ENCODE measurements at places on chromosomes 5 and 9.

GRCh38 chr5:54736003-54736797, 218.6 kb downstream of the SNX18 start:
- DNase-seq = no peak

DNA sequence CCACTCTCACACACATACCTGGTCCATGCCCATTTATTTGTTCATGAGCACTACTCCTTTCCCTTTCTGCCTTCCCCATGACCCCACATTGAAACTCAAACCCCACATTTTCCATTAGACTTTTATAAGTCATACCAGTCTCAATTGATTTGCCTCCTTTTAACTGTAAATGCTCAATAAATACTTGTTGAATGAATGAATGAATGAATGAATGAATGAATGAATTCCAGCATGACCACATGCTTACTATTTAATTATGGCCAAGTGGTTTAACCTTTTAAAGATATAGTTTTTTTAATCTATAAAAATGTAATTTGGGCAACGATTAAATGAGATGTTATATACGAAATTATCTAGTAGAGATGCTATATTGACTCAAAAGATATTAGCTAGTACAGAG, 54.1 kb upstream of the GRAMD2B start:
- DNase-seq = no peak

- no peak for DNase-seq
Measured at GRCh38 chr5:63961598-63962161, 565 bp downstream of the HTR1A start.

DNA sequence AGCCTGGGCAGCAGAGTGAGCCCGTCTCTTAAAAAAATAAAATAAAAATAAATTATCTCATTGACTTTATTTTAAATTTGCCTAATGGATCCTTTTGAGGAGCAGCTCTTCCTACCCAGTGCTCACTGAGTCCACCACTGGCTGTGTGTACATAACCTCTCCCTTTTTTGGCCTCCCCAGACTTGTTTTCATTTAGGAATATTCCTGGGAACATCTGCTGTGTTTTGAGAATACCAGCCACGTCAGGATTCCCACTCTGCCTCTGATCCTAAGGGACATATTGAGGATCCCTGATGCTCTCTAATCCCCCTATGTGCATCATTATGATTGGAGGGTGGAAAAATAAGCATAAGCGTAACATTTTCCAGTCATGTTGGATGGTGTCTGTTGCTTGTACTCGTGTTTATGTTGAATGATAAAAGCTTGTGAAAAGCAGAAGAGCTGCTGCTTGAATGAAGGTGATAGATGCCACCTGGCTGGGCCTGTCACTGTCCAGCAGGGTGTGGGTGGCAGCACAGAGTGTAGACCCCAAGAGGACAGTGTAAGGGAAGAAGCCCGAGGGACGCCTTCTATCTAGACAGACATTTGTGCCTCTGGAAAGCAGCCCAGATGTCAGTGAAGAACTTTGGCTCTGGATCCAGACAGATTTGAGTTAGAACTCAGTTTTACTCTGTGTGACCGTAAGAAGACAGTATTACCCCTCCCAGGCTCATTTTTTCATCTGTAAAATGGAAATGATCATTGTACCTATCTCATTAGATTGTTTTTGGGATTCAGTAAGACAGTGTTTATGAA, 15.4 kb downstream of the KCNN2 start:
- DNase-seq = no peak

- DNase-seq = no peak
Measured at GRCh38 chr9:33988219-33988890, 60.3 kb downstream of the UBAP2 start.

DNA sequence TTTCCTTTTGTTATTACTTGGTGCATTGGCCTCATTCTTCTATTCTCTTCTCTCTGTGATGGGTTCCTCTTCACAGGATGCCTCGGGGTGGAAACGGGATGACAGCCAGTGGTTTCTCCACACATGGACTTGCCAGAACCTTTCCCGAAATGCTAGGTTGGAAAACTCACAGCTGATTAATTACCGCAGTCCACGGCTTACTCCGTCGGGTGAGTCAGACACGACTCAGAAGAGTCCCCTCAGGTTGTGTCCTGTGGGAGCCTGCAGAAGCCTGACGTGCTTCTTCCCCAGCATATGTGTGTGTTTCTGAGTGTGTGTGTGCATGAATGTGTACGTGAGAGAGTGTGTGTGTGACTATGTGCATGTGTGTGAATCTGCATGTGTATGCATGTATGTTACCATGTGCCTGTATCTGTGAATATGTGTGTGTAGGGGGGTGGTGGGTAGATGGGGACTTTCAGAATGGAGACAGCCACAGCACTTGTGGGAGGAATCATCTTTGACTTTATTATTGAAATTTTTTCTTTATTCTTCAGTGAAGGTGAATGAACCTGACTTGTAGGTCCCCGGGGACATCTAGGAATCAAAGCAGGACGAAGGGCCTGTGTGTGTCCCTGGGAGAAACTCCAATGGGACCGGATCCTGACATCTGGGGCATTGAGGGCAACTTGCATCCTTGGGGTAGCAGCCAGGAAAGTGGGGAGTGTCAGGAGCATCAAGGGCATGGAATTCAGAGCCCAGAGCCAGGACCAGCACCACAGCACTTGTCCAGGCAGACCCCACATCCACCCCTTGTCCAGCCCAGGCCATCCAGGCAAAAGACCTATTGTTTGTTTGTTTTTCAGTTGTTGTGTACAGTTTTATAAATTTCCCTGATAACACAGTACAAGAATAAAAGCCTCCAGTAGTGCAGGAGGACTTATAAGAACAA, 21.9 kb upstream of the MED10 start:
- DNase-seq = no peak

- peak; percentile 59 for DNase-seq
Measured at GRCh38 chr9:893843-894420, 52.4 kb downstream of the DMRT1 start.

- DNase-seq = no peak
Measured at GRCh38 chr9:16090907-16091629, 538.2 kb downstream of the CCDC171 start.

- DNase-seq = no peak
Measured at GRCh38 chr5:104706600-104706999, 1144.0 kb upstream of the NUDT12 start.

GRCh38 chr5:64505769-64506566, at the start of gene RGS7BP:
TSS of gene RGS7BP (plus strand) at chr5:64506015. CDS start at chr5:64506625, 610 bp downstream.
- peak; percentile 20 for DNase-seq

DNA sequence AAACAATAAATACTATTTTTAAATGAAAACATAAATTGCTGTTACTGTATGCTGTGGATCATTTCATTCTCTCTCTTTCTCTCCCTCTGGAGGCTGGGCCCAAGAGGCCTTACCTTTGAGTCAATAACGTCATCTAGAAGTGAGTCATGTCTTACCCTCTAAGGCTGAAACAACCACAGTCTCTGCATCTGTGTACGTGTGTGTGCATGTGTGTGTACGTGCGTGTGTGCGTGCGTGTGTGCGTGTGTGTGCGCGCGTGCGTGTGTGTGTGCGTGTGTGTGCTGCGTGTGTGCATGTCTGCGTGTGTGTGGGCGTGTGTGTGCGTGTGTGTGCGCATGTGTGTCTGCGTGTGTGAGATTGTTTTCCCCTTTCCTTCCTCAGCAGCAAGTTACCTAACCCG, 13.6 kb upstream of the IL17B start:
- no peak for DNase-seq

GRCh38 chr9:8157683-8158324, 358.2 kb upstream of the DMAC1 start:
- no peak for DNase-seq

GRCh38 chr5:123585871-123586270, 73.9 kb downstream of the CSNK1G3 start:
- no peak for DNase-seq

DNA sequence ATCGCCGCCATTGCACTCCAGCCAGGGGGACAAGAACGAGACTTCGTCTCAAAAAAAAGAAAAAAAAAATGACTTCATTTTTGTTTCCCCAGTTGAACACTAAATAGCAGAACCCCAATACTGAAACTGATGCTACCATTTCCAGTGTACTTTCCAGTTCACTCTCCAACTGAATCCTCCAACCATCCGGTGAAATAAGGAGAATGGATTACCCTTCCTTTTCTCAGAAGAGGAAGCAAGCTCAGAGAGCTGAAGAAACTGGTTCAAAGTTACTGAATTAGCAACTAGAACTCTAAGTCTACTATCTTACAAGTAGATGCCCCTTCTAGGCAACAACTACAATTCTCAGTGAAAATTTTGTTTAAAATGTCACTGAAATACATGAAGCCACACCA, 3.9 kb downstream of the FAM13B start:
- DNase-seq = no peak

GRCh38 chr9:93340091-93340490, 111.4 kb upstream of the FAM120A start:
- no peak for DNase-seq

DNA sequence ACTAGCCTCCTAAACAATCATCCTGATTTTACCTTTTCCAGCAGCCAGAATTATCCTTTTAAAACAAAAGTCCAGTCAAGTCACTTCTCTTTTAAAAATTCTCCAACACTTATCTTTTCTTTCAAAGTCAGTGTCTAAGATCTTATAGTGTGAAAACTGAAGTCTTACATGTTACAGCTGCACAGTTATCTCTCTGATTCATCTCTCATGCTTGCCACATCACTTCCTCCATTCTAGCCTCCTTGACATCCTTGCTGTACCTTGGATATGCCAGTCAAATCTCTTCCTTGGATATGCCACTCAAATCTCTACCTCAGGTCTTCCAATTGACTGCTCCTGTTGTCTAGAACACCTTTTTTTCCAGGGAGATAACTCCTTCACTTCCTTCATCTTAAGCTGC, 361.7 kb upstream of the FTMT start:
- DNase-seq = no peak

GRCh38 chr5:12214267-12215015, 310.2 kb upstream of the CTNND2 start:
- DNase-seq = no peak

DNA sequence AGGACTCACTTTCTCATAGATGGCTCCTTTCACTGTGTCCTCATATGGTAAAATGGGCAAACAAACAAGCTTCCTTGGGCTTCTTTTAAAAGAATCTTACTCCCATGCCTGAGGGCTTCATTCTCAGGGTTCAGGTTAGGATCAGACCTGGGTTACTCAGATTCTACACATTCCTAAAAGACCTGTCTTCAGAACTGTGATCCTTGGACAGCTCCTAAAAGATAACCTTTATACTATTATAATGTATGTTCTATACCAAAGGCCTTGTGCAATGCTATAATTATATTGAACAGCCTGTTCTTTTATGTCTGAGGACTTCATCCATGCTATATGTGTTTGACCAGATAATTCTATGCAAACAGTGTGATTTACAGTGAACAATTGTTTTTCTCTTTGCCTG, 264.4 kb upstream of the CDH10 start:
- peak; percentile 65 for DNase-seq

GRCh38 chr9:109416135-109416706, 81.9 kb downstream of the PTPN3 start:
- DNase-seq = no peak

- DNase-seq = no peak
Measured at GRCh38 chr5:156522651-156523529, 195.9 kb downstream of the SGCD start.

- no peak for DNase-seq
Measured at GRCh38 chr9:87766697-87767096, 40.8 kb downstream of the CTSL start.

- DNase-seq = peak; percentile 30
Measured at GRCh38 chr5:149618581-149619248, 37.4 kb downstream of the ARHGEF37 start.

- DNase-seq = no peak
Measured at GRCh38 chr5:1167361-1167727, 34.1 kb upstream of the SLC6A19 start.

- no peak for DNase-seq
Measured at GRCh38 chr9:84238652-84239051, 101.9 kb downstream of the SLC28A3 start.

DNA sequence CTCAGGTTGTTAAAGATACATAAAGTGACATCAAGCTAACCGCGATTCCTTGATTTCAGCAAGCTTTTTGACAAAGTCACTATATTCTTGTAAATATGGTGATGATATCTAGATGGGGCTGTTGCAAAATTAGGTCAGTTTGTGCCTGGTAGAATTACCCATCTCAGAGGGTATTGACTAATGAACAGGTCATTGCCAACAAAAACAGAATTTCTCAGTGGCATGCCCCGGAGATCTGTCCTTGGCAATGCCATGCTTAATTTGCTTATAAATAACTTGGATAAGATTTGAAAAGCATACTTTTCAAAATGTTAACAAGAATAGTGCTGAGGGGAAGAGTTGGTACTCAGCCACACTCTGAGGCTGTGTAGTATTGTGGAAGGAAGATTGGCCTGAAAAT, 783.3 kb upstream of the SEMA6A start:
- DNase-seq = no peak

- DNase-seq = no peak
Measured at GRCh38 chr5:58346041-58346440, 113.8 kb downstream of the PLK2 start.

DNA sequence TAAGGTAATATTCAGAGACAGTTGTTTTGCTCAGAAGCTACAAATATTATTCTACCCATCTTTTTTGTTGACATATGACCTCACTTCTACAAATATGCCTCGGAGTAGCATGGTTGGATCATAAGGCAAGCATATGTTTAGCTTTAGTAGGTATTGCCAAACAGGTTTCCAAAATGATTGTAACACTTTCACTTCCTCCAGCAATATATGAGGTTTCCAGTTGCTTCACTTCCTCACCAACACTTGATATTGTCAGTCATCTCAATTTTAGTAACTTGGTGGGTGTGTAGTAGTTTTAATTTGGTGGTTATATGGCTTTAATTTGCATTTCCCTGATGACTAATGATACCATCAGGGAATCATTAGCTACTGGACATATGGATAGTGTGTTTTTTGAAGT, 46.7 kb downstream of the TNFSF8 start:
- no peak for DNase-seq

DNA sequence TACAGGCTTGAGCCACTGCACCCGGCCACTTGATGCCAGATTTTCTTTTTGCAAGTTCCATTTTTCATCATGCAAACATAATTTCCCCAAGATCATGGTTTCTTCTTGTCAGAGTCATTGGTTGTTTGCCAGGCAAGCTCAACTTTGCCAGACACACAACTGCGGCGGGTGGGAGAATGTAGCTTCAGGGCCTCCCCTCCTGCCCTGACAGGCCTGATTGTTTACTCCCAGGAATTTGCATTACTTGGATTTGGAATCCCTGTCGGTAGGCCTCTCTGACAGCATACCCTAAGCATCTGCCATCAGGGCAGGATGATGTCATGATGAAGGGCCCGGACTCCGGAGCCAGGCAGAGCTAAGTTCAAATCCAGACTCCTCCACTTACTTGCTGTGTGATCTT, 15.1 kb downstream of the RPS14 start:
- DNase-seq = no peak

DNA sequence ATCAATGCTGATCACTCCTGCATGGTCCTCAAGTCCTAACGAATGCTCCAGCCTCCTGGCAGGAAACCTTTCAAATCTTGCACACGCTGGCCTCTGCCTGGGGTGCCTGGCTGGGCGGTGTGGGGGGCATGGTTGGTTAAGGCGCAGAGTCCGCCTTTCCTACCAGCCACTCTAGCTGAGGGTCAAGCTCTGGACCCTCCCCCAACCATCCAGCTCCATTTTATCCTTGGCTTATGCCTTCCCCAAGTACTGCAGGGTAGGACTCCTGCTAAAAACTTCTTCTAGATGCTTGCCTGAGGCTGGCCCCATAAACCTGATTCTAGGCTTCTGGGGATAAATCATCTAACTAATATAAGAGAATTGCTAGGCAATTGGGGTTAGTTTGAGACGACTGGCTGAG, 808 bp upstream of the MVB12B start:
- DNase-seq = no peak

GRCh38 chr9:77714077-77714549, 66.0 kb upstream of the GNA14 start:
- no peak for DNase-seq

- DNase-seq = peak; percentile 99
Measured at GRCh38 chr5:8628521-8628920, 759.6 kb downstream of the MTRR start.

Measured in NCI-H748 treated with DMSO at 0.1 percent for 48 hours (cell line).